ENCODE measurements at places on chromosomes 16 and 17. TPM values are rescaled to one million over a fixed set of nuclear protein-coding genes. Genes with fewer than 3 reads are reported as not detected.

DNA sequence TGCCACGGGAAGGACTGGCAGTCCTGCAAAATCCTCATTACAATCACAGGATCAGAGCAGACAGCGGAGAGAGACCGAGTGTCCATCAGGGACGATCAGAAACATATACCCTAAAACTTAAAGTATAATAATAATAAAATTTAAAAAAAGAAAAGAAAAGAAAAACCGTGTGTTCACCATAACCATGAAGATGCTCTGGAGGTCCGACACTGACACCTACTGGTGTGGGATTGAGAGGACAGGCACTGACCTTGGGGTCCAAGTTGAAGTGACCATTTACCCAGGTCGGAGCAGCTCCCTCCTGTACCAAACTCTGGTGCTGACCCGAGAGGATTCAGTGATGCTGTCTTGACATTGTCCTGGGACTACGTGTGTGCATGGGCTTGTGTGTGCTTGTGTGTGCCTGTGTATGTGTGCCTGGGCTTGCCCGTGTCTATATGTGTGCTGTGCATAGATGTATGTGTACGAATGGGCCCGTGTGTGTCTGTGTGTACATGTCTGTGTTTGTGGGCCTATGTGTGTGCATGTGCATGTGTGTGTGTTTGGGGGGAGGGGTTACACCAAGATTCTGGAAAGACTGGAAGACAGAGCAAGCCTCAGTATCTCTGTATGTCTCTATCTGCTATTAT is 10.0 kb upstream of the CD300LD start:
- DNase-seq: peak; percentile 55

- DNase-seq: no peak
These were observed 35.9 kb upstream of the SMIM36 start for GRCh38 chr17:55546991-55547664.

DNA sequence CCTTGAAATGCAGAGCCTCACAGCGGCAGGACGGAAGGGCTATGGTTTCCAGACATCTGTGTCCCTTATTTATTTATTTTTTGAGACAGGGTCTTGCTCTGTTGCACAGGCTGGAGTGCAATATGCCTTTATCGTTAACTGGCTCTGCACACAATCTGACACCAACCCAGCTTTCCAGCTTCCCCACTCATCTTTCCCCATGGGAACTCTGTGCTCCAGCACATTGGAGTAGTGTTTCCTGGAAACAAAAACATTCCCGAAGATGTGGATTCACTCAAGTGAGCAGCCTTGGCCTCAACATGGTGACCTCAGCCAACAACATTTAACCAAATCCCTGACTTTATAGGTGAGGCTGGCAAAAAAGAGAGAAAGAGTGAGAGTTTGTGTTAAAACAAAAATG is 307.1 kb downstream of the TMEM114 start:
- DNase-seq: no peak

GRCh38 chr17:27318633-27319032 is 24.7 kb downstream of the WSB1 start:
- DNase-seq: no peak

DNA sequence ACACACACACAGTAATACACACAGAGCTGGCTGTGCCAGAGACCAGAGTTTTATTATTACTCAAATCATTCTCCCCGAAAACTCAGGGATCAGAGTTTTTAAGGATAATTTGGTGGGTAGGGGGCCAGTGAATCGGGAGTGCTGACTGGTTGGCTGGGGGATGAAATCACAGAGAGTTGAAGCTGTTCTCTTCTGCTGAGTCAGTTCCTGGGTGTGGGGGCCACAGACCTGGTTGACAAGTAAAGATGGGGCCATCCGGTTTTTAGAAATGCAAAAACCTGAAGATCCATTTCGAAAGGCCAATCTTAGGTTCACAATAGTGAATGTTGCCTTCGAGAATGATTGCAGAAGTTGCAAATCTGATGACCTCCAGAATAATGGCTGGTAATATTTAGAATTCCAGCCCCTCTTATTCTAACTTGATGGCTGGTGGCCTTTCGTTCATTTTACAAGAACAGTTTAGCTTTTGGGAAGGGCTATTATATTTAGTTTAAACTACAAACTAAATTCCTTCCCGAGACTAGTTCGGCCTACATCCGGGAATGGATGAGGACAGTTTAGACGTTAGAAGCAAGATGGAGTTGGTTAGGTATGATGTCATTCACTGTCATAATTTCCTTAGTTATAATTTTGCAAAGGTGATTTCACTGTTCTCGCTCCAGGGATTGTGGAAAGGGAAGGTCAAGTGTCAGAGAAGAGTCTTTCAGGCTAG is 123.2 kb downstream of the KCNJ18 start:
- no peak for DNase-seq

GRCh38 chr17:55327225-55328088 is 62.7 kb downstream of the HLF start:
- no peak for DNase-seq

GRCh38 chr16:46715769-46716305 is 26.4 kb downstream of the ORC6 start:
- DNase-seq: no peak

GRCh38 chr17:163514-164098 is 17.8 kb downstream of the DOC2B start:
- DNase-seq: no peak

DNA sequence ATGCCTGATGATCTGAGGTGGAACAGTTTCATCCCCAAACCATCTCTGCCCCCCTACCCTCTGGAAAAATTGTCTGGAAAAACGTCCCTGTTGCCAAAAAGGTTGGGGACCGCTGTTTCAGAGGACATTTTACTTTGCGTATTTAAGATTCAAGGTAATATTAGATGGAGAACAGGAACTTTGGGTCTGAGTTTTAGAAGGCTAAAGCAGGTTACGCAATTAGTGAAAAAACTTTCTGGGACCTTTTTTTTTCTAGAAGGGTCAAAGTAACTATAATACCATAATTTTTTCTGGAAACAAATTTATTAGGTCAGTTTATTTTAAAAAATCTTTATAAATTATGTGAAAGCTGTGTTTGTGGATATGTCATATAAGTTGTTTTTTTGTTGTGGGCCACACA is 5.8 kb downstream of the TANC2 start:
- no peak for DNase-seq

GRCh38 chr17:69335058-69335457 is 8.1 kb upstream of the ABCA5 start:
- DNase-seq: no peak

- peak; percentile 97 for DNase-seq
These were observed at the start of the genes KIAA0753 and TXNDC17 for GRCh38 chr17:6640536-6641246. Gene KIAA0753 (minus strand): TSS chr17:6640711. CDS start chr17:6635103, 5,608 bp downstream. Gene TXNDC17 (plus strand): TSS chr17:6641060. CDS start chr17:6641083, 23 bp downstream.

DNA sequence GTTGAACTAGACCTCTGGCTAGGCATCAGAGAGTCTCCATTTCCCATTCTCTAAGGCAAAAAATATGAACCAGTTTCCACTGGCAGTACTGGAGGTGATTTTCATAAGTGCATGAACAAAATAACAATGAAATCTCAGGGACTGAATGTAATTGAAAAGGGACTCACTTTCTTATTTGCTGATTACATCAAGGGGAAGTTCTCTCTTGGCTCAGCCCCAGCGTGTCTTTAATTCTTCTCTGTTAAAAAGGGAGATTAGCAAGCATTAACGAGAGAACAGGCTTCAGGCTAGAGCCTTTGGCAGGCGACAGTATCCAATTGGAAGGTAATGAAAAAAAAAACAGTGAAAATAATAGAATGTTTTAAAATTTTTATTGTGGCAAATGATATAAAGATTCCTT is 34.0 kb upstream of the ADAMTS18 start:
- no peak for DNase-seq

DNA sequence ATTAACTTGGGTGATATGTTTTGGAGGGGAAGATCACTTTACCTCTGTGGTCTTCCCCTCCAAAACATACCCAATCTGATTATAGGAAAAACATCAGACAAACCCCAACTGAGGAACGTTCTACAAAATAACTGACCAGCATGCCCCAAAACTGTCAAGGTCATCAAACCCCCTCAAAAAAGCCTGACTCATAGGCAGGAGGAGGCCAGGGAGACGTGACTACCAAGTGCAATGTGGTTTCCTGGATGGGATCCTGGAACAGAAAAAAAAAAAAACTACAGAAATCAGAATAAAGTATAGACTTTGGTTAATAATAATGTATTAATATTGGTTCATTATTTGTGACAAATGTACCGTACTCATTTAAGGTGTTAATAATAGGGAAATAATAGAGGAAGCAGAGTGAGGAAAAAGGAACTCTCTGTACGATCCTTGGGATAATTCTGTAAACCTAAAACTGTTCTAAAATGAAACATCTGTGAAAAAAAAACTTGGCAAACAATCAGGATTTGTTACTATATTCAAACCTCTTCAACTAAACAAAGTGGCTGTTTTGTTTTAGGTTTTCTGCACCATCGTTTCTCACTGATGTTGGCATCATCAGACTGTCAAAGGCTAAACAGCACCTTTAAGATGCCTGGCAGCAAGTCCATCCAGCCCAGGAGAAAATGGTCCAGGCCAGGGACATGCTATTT is 266.7 kb upstream of the SDK2 start:
- DNase-seq: no peak

GRCh38 chr17:489758-490329 is 137.2 kb upstream of the RPH3AL start:
- DNase-seq: peak; percentile 88

GRCh38 chr17:44719444-44719843 is 11.0 kb downstream of the DBF4B start:
- DNase-seq: no peak

- peak; percentile 91 for DNase-seq
These were observed 291.6 kb upstream of the TNRC6C start for GRCh38 chr17:77666881-77667395.

- DNase-seq: no peak
These were observed 6.5 kb upstream of the ZNF469 start for GRCh38 chr16:88375996-88376834.

- DNase-seq: no peak
These were observed 17.5 kb downstream of the ABCA9 start for GRCh38 chr17:69043098-69043734.

- DNase-seq: peak; percentile 86
These were observed 6.1 kb upstream of the RNF157 start for GRCh38 chr17:76246080-76247066.

- DNase-seq: no peak
These were observed 16.2 kb upstream of the NAGLU start for GRCh38 chr17:42519546-42520491.

- no peak for DNase-seq
These were observed 238.9 kb downstream of the TOX3 start for GRCh38 chr16:52308051-52308450.

GRCh38 chr16:55839115-55839514 is 6.2 kb upstream of the CES1 start:
- DNase-seq: no peak

DNA sequence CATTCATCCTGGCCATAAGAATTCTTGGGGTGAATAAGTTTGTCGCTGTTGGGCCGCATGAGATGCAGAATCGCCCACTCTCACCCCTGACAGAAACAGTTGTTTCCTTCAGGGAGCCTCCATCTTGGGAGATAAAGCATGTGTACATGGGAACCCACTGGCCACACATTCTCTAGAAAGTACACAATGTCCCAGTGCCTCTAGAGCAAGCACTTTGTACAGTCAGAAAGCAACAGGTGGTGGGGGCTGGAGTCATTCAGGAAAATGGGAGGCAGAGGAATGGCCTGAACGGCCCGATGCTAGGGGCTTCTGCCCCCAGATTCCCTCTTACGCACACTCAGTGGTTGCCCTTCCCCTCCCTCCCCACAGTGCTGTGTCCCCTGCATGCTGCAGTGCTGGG is 16.1 kb downstream of the ACE start:
- no peak for DNase-seq

The HOXB9 gene
- 6.9 TPM for total RNA-seq

The EVPL gene
- total RNA-seq: 0.16 TPM

The SHISA6 gene
- total RNA-seq: not detected

The HOXB8 gene
- total RNA-seq: not detected

The SLC5A11 gene
- 0.18 TPM for total RNA-seq

The SLFN12 gene
- 5.1 TPM for total RNA-seq

The PIMREG gene
- 4.6 TPM for total RNA-seq

The KCNH6 gene
- total RNA-seq: not detected

The TBC1D3H gene
- not detected for total RNA-seq

The TBC1D3C gene
- not detected for total RNA-seq

The WIPF2 gene
- 17.9 TPM for total RNA-seq

The OR2C1 gene
- total RNA-seq: not detected

Data from activated CD8-positive, alpha-beta T cell treated with anti-CD3 and anti-CD28 coated beads for 36 hours (primary cell).